H9 (cell line): ENCODE measurements at places on chromosomes 6 and 20. TPM values are rescaled to one million over a fixed set of nuclear protein-coding genes. Genes with fewer than 3 reads are reported as not detected.

GRCh38 chr6:129032602-129033001 is 149.7 kb downstream of the LAMA2 start:
- no peak for DNase-seq

DNA sequence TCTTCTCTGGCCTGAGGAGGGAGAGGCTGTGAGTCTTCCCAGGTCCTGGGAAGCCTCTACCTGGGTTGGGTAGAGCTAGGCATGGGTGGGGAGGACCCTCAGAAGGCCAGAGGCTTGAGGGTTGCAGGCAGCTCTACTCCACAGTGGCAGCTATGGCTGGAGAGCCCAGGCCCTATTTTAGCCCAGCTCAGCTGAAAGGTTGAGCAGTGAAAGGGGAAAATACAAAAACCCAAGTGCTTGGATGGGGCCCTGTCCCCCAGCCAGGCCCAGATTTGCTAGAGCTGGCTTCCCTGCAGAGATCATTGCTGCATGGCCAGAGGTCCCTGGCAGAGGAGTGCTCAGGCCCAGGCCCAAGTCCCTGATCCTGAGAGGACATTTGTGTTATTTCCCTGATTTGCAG is 45.7 kb downstream of the SUN5 start:
- no peak for DNase-seq

GRCh38 chr6:140779341-140779740 is 1353.4 kb upstream of the GJE1 start:
- no peak for DNase-seq

Gene TMEM30A
- 63.0 and 65.2 TPM in 2 replicates for total RNA-seq

Gene GGT7
- 38.6 and 40.9 TPM in 2 replicates for total RNA-seq

Gene LHFPL5
- not detected in 2 replicates for total RNA-seq
